ENCODE measurements at places on chromosomes 4 and X. TPM values are rescaled to one million over a fixed set of nuclear protein-coding genes. Genes with fewer than 3 reads are reported as not detected.

GRCh38 chr4:47736146-47736545 is 101.7 kb downstream of the CORIN start:
- no peak for DNase-seq

DNA sequence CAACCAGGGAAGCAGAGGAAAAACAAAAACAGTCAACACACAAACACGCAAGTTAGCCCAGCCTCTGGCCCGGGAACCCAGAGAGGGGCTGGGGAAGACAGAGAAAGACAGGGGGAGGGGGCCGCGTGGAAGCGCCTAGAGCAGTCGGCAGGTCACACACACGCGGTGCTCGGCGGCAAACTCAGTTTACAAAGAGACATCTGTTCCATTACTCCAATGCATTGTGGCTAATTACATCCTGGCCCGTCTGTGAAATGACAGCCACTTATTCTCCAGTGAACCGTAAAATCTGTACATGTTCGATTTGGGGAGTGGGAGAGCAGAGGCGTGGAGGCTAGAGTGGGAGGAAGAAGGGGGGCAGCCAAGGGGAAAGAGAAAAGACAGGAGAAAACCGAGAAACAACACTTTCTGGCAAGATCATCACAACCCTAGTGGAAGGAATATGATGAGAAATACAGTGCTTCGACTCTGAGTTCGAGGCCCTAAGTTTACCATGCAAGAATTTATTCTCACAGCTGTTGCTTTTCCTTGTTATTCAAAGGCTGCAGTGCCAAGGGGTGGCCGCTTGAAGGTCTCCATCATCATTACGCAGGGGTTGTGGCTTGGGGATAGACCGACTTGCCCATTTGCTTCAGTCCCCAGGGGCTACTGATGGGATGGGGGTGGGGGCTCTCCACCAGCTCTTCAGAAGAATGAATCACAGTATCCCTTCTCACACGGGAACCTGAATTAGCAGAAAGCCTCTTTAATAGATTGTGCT is 167.7 kb downstream of the MGST2 start:
- peak; percentile 65 for DNase-seq

DNA sequence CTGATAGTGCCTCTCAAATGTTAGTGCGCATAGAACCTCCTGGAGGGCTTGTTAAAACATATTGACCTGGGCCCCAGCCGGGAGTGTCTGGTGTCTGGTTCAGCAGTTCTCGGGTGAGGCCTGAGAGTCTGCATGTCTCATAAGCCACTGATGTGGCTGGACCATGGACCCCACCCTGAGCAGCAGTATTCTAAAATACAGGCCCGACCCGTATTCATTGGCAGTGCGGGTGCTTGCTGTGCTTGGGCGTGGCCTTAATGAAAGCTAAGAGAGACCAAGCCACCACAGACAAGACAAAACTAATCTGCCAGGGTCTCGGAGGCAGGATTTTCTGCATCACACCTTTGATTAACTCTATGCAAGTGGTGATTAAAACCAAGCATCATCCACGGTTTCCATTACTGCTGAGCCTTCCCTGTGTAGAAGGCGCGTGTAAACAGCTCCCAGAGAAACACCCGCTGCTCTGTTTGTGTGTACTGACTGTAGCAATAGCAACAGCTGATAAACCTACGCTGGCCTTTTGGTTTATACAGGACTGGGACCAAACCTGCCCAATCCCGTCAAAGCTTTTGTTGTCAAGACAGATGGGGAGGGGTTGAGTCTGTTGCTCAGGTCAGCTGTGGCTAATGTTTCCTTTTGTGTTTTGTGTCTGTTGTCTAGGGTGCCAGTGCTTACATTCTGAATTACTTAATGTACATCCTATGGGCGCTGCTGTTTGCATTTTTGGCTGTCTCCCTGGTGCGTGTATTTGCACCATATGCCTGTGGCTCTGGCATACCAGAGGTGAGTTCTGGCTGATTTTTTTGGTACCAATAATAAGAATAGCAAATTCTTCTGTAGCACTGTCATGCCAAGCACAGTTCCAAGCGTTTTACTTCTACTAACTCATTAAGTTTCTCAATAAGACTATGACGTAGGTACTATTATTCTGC is 40.8 kb downstream of the CLCN4 start:
- peak; percentile 9 for DNase-seq

DNA sequence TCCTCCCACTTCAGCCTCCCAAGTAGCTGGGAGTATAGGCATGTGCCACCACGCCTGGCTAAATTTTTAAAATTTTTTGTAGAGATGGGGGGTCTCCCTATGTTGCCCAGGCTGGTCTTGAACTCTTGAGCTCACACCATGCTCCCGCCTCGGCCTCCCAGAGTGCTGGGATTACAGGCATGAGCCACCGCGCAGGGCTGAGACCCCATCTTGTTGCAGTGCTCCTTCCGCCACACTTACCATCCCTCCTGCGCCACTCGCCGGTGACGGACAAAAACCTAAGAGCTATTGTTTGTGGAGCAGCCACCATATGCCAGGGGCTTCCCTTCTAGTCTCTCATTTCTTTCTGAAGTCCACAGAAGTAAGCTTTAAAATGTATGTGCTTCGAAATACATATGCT is 34.5 kb downstream of the NSG1 start:
- no peak for DNase-seq

GRCh38 chr4:7725951-7726350 is 213.7 kb downstream of the AFAP1 start:
- no peak for DNase-seq

- DNase-seq: no peak
Observed at GRCh38 chr4:119872371-119873016, 194.2 kb downstream of the MAD2L1 start.

DNA sequence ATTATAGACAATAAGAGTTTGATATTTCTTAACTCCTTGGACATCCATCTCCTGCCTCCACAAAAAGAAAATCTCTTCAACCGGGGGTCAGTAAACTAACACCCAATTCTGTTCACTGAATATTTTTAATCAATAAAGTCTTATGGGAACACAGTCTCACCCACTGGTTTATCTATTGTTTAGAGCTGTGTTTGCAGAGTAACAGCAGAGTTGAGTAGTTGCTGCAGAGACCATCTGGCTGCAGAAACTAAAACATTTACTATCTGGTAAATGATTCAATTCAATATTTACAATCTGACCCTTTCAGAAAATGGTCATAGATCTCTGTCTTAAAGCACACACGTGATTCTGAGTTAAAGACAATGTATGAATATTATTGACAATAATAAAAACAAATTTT is 94.0 kb downstream of the TMA16 start:
- DNase-seq: no peak

GRCh38 chrX:93673869-93674271 is at the start of gene FAM133A:
Gene FAM133A, plus strand, starts transcription at chrX:93674206. Its CDS starts 35,214 bp downstream, at chrX:93709420.
- no peak for DNase-seq

DNA sequence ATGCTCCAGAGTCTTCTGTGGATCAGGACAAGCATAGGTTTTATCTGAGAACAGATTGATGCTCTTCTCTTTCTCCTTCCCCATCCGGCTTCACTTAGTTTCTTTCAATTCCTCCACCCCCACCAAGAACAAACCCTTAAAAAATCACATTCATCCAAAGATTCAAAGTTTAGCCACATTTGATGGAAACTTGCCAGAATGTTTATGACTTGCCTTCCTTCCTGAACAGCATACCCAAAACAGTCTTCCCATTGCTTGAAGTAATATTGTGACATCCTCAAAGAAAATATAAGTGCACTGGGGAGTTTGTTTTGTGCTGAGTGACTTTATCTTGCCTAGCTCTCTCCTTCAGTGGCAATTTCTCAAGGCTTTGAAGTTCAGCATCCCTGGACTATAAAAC is 83.0 kb downstream of the MAGEB17 start:
- no peak for DNase-seq

- DNase-seq: peak; percentile 18
Observed at GRCh38 chr4:105191621-105192210, 45.0 kb downstream of the TET2 start.

GRCh38 chrX:65985922-65986588 is 53.8 kb downstream of the VSIG4 start:
- peak; percentile 82 for DNase-seq

- DNase-seq: no peak
Observed at GRCh38 chrX:40700640-40701342, 34.6 kb downstream of the MED14 start.

GRCh38 chr4:139896091-139896604 is 230.5 kb downstream of the MGST2 start:
- no peak for DNase-seq

The ADH1A gene
- not detected for total RNA-seq

The TLR2 gene
- total RNA-seq: 2.1 TPM

The MAGEB17 gene
- 2.2 TPM for total RNA-seq

The PPARGC1A gene
- total RNA-seq: 0.54 TPM

The BEX4 gene
- 39.3 TPM for total RNA-seq

The TEX13D gene
- total RNA-seq: not detected

Data from GM23338 (cell line).